Left hindlimb (tissue), 1 donor: ENCODE measurements at places on chromosomes 3 and 15.
A peak's percentile ranks its signal among the peaks of the same experiment; 100 is the strongest.

- DNase-seq: no peak
These were observed 21.2 kb downstream of the GABRA5 start for GRCh38 chr15:26887926-26888666.

DNA sequence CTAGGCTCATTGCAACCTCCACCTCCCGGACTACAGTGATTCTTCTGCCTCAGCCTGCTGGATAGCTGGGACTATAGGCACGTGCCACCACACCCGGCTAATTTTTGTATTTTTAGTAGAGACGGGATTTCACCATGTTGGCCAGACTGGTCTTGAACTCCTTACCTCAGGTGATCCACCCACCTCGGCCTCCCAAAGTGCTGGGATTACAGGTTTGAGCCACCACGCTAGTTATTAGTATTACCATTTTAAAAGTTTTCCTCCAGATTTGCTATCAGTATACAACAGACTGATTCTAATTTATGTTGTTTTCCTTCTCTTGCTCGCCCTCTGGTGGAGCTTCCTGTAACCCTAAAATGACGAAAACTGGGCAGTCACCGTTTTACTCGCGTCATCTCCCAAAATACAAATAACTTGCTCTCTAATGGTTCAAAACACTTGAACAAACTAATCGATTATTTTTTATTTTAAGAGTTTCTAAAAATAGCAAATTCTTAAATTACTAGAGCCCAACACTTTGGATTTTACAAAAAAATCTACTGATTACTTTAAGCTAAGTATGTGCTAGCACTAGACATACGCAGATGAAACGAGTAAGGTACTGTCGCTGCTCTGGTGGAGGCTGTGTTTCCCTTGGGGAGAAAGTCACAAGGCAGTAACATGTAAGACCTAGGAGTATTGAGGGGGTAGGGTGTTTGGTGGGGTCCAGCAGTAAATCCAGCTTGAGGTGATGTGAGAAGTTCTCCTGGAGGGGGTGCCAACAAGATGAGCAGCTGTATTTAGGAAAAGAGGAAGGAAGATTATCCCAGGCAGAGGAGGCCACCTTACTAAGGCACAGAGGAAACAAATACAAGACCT lies 203.3 kb downstream of the MBNL1 start:
- peak; percentile 54 for DNase-seq

GRCh38 chr15:87597346-87598052 lies 659.0 kb downstream of the NTRK3 start:
- DNase-seq: no peak

DNA sequence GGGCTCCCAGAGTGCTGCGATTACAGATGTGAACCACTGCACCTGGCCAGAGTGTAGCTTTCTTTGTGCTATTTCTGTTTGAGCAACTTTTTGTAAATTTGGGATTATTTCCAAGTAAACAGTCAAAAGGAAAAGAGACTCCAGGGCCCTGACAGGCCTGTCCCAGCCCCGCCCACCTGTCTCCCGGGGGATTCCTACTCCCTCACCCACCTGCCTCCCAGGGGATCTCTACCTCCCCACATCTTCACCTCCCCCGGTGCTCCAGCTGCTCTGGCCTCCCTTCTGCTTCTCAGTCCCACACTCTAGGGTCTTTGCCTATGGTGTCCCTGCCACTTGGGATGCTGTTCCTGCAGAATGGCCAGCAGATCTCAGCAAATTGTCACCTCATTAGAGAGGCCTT lies 7.0 kb downstream of the RHCG start:
- no peak for DNase-seq

DNA sequence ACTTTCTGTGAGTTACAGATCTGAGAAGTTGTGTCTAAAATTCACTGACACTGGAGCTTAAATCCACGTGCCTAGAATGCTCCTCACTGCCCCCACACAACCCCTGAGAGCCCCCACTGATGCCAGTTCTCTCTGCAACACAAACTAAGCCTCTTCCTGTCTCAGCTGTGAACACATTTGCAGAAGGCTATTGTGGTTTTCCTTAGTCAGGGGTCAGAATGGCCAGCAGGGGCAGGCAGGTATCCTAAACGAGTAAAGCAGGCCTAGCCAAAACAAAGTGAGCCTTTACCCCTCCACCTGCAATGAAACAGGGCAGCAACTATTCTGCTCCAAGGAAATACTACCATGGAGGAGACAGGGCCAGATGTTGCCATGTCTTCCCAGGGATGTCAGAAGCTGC lies 78.6 kb downstream of the FHIT start:
- no peak for DNase-seq

DNA sequence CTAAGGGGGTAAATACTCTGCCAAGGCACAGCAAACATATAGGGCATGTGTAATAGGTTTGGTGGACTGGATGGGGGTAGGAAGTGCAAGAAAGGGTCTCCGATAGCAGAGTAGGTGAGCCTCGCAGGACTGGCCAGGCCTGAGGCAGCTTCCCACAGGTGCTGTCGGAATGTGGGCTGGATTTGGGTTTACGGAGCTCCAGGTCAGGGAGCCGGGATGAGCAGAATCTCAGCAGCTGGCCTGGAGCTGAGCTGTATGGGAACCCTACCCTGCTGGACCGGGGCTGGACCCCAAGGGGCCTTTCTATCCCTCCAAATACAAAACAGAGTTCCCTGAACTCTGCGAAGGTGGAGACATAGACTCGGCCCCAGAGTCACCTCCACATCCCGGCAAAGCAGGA lies 15.0 kb downstream of the KLF15 start:
- peak; percentile 23 for DNase-seq

GRCh38 chr3:11534011-11534792 lies 109.5 kb downstream of the VGLL4 start:
- DNase-seq: no peak

DNA sequence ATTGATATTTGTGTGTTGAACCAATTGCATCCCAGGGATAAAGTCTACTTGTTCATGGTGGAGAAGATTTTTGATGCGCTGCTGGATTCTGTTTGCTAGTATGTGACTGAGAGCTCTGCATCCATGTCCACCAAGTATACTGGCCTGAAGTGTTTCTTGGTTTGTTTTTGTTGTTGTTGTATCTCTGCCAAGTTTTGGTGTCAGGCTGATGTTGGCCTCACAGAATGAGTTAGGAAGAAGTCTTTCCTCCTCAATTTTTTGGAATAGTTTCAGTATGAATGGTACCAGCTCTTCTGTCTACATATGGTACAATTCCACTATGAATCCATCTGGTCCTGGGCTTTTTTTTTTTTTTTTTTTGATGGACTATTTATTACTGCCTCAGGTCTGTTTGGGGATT lies 50.9 kb upstream of the OSTN start:
- no peak for DNase-seq

DNA sequence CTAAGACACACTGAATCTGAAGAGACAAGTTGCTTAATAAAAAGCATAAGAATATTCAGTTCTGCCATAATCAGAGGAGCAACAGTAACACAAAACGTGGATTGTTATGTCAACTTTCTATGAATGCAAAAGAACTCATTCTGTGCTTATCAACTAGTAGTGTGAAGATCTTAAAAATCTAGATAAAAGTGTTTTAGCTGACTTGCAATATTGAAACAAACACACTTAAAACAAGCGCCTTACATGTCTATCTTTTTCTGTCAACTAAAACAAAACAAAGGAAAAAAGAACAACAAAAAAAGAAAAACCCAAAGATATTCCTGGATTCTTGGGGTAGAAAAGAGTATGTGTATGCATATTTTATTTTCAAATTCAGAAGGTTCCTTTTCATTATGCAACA lies 37.7 kb downstream of the TASOR start:
- no peak for DNase-seq

- no peak for DNase-seq
These were observed 12.7 kb downstream of the TKT start for GRCh38 chr3:53243165-53243564.

- peak; percentile 81 for DNase-seq
These were observed 762 bp downstream of the NCK1 start for GRCh38 chr3:136862617-136863322.

GRCh38 chr3:60803216-60804173 lies 447.8 kb downstream of the FHIT start:
- no peak for DNase-seq

- no peak for DNase-seq
These were observed 175.1 kb downstream of the VGLL3 start for GRCh38 chr3:86815880-86816279.

DNA sequence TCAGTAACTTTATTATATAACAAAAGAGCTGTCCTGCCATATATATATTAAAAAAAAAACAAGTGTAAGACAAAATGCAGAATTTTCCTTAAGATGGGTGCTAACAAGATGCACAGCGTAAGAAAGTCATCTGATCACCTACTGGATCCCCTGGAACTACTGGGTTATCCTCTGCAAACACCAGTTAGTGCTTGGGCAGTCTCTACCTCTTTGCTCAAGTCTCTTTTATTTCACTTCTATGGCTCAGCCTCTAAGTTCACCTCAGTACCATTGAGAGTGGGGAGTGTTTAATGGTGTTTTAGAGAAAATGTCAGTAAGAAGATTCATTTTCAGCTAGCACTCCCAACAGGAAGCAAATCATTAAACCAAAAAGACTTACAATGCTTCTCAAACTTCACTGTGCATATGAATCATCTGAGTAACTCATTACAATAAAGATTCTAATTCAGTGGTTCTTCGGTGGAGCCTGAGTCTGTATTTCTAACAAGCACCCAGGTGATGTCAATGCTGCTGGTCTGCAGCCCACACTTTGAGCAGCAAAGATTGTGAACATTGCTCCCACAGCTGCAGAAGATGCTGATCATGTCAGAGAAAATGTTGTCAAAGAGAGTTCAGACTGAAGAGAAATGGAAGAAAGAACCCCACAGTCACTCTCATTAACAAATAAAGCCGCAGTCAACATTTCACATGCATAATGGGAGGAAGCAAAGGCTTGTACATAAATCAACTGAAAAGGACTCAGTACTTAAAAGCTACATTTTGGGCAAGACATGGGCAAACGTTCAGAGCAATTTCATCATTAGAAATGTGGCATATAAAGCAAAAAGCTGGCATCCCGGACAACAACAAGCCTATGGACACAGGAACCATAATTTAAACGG lies 227.1 kb upstream of the ATP11B start:
- DNase-seq: no peak

DNA sequence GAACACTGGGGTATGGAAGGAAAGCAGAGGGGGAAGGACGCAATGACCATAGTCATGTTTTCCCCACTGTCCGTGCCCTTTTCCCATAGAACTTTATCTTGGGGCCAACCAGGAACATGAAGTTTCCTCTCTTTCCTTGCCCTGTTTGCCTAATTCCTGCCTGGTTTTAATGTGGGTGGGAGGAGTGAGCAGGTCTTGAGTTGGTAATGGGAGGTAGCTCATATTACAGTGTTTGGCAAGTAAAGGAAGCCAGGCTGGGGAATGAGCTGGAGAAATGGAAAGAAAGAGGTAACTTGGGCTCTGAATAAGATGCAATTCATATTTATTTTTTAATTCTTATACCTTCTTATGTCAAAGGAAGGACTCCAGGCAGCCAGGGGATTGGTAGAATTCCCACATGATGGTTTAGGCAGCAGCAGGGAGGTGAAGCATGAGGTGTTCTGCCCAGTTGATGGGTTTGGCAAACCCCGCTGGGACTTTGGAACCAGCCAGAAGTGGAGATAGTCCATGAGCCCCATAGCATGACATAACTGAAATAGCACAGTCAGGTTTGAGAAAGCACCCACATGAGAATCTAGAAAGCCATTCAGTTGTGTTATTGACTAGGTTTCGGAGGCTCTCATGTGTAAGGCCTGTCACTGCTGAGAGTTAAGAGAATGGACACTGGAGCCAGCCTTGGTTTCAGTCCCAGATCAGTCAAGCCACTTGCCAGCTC lies 60.0 kb downstream of the CCK start:
- DNase-seq: no peak

DNA sequence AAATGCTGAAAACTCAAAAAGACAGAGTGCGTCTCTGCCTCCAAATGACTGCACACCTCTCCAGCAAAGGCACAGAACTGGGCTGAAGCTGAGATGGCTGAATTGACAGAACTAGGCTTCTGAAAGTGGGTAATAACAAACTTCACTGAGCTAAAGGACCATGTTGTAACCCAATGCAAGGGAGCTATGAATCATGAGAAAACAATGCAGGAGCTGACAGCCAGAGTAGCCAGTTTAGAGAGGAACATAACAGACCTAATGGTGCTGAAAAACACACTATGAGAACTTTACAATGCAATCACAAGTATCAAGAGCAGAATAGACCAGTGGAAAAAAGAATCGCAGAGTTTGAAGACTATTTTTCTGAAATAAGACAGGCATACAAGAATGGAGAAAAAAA lies 10.1 kb upstream of the AVEN start:
- DNase-seq: no peak

GRCh38 chr15:27714675-27715074 lies 384.4 kb downstream of the OCA2 start:
- DNase-seq: no peak

DNA sequence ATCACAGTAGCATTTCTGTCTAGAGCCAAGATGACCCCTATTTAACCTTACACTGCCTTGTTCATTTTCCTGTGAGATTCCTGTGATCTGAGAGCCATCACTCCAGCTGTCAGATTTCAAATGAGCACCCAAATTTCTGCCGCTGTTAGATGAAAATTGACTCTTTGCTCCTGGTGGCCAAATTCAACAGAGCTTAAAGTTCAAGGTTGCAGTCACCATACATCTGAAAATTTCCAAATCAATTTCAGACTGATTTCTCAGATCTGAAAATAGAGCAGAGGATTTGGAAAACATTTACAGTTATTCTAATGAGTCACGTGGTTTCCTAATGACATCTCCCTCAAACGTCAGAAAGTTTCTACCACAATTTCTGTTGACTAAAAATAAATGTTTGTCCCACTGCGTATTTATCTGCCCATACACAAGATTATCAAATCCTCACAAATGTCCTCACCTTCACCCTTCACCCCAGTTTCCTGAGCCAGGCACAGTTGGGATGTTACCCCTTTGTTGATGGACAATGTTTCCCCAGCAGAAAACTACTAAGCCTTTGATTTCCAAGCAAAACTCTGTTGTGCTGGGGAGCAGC lies 16.4 kb downstream of the HDC start:
- DNase-seq: no peak

GRCh38 chr3:36790765-36791164 lies 26.4 kb upstream of the DCLK3 start:
- DNase-seq: no peak

- DNase-seq: peak; percentile 52
These were observed 15.1 kb upstream of the TCAIM start for GRCh38 chr3:44323341-44323955.

- no peak for DNase-seq
These were observed 176.1 kb upstream of the THBS1 start for GRCh38 chr15:39404767-39405181.

- no peak for DNase-seq
These were observed 235.6 kb downstream of the CLSTN2 start for GRCh38 chr3:140170612-140171011.

- no peak for DNase-seq
These were observed 18.6 kb downstream of the CRYGS start for GRCh38 chr3:186525369-186526255.

GRCh38 chr15:43769584-43770228 lies 7.1 kb downstream of the ELL3 start:
- no peak for DNase-seq
